ENCODE measurements at places on chromosomes 4 and X. TPM values are rescaled to one million over a fixed set of nuclear protein-coding genes. Genes with fewer than 3 reads are reported as not detected.
A peak's percentile ranks its signal among the peaks of the same experiment; 100 is the strongest.

The TMEM165 gene
- polyA plus RNA-seq, result 23.4 TPM

The CT83 gene
- polyA plus RNA-seq, result not detected

DNA sequence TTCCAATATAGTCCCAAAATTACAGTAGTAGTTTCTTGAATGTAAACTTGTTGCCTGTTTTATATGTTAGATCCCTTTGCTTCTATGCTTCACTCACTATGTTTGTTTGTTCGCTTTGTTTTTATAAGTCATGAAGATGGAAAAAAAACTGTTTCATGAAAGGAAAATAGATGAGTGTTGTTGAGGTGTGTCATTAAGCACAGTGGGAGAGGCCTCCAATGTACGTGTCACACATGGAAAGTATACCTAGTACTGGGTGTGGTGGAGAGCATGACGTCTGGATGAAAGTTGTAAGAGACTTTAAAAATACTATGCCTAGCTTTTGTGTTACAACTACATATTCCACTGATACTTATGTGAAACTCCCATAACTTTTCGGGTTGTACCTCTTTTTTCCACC lies 28.4 kb downstream of the PLS3 start:
- no peak overlapping the region for H3K27ac ChIP-seq
- no peaks in the 10 kb centered on the region for H3K4me1 ChIP-seq
- no peak for DNase-seq
- no peaks in the 10 kb centered on the region for H3K36me3 ChIP-seq
- H3K27me3 ChIP-seq, result no peaks in the 10 kb centered on the region

- no peaks in the 10 kb centered on the region for H3K4me1 ChIP-seq
- no peak overlapping the region for H3K27ac ChIP-seq
- H3K36me3 ChIP-seq, result no peaks in the 10 kb centered on the region
- no peak for DNase-seq
- no peaks in the 10 kb centered on the region for H3K27me3 ChIP-seq
- no peak overlapping the region for H3K4me3 ChIP-seq
Measured at GRCh38 chrX:6759655-6760375, 224.9 kb upstream of the VCX3A start.

DNA sequence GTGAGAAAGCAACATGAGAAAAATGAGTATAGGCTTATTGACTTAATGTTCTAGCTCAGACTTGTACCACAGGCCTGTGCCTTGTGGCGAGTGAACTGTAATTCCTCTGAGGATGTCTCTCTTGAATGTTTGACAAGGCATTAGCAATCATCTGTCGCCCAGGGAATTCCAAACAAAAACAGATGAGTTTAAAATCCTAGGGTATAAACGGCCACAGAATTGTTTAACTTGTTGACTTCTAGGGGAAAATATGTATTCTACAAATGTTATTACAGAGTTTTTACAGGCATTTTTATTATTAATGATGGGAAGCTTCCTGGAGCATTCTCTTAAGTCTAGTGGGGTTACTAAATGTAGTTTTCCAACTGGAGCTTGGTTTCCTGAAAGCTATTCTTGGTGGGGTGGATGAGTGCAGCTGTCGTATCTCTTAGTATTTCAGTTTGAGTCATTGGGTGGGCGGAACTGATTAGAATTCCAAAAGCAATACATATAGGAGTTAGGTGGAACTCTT lies 40.6 kb downstream of the ARHGAP10 start:
- H3K27ac ChIP-seq, result no peak overlapping the region
- no peaks in the 10 kb centered on the region for H3K4me1 ChIP-seq
- H3K36me3 ChIP-seq, result no peaks in the 10 kb centered on the region
- no peak overlapping the region for H3K4me3 ChIP-seq

The SMIM14 gene
- polyA plus RNA-seq, result 36.8 TPM

DNA sequence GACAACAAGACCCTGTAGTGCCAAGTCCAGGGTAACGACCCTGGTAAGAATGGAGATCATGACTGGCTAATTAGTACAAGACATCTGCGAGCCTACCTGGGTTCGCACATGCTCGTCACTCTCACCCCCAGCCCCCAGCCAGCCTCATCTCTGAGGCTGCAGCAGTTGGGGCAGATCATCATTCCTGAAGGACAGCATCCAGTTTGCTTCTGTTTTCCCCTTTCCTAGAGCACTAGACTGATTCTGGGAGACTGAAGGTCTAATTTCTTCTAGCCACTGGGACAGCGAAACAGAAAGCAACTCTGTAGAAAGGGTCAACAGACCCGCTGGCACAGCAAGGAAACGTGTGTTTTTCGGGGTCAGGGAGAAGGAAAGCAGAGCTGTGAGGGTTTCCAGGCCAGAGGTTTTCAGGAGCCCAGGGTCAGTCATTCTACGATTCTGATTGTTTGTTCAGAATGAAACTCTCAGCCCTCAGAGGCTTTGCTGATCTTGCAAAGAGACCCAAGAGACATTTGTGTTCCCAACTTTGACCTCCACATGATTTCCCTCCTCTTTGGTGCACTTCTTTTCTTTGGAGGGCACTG lies 343.1 kb upstream of the NOCT start:
- DNase-seq, result no peak
- no peaks in the 10 kb centered on the region for H3K36me3 ChIP-seq
- H3K4me3 ChIP-seq, result no peak overlapping the region
- H3K27me3 ChIP-seq, result no peaks in the 10 kb centered on the region
- no peaks in the 10 kb centered on the region for H3K4me1 ChIP-seq

The ARL9 gene
- not detected for polyA plus RNA-seq

The WNK3 gene
- 0.79 TPM for polyA plus RNA-seq

The GPM6B gene
- polyA plus RNA-seq, result 1.4 TPM

DNA sequence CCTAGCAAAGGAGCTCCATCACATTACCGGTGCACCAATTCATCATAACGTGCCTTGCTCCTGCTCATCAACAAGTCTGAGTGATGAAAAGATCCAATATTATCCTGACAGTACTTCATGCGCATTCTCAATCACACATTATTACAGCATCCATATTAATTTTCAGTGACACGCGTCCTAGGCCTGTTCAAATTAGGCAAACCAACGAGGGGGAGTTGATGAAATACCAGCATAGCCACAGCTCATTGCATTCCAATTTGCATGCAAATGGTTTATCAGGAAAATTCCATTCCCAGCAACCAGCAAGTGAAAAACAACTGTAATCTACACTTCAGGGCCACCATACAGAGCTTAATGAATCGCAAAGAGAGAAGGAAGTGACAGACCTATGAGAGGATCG lies 236.9 kb downstream of the DCLK2 start:
- H3K27me3 ChIP-seq, result no peaks in the 10 kb centered on the region
- DNase-seq, result no peak
- H3K36me3 ChIP-seq, result no peaks in the 10 kb centered on the region
- H3K4me1 ChIP-seq, result no peaks in the 10 kb centered on the region

GRCh38 chrX:15043538-15043937 lies 170.3 kb downstream of the MOSPD2 start:
- no peaks in the 10 kb centered on the region for H3K36me3 ChIP-seq
- H3K27me3 ChIP-seq, result no peaks in the 10 kb centered on the region
- DNase-seq, result no peak
- H3K4me1 ChIP-seq, result no peaks in the 10 kb centered on the region

DNA sequence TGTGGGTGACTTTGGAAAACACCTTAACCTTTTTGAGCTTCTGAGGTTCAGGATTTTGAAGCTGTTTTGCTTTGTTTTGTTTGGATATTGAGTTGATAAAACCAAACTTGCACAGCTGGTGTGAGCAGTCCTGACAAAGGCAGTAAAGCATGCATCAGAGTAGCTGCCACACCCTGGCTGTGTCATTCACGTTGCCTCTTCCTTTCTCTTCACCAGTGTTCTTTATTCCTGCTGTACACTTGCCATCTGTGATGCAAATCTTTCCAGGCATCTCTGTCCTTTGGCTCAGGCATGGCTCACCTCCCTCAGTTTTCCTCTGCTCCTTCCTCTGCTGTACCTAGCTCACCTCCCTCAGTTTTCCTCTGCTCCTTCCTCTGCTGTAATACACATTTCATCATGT lies 1850.2 kb upstream of the AGA start:
- H3K4me1 ChIP-seq, result no peaks in the 10 kb centered on the region
- H3K36me3 ChIP-seq, result no peaks in the 10 kb centered on the region
- H3K4me3 ChIP-seq, result no peak overlapping the region
- no peak for DNase-seq
- H3K27me3 ChIP-seq, result no peaks in the 10 kb centered on the region

- H3K36me3 ChIP-seq, result no peaks in the 10 kb centered on the region
- H3K27me3 ChIP-seq, result no peaks in the 10 kb centered on the region
- no peaks in the 10 kb centered on the region for H3K4me1 ChIP-seq
- H3K27ac ChIP-seq, result no peak overlapping the region
Measured at GRCh38 chrX:10554612-10555270, 65.6 kb downstream of the MID1 start.

DNA sequence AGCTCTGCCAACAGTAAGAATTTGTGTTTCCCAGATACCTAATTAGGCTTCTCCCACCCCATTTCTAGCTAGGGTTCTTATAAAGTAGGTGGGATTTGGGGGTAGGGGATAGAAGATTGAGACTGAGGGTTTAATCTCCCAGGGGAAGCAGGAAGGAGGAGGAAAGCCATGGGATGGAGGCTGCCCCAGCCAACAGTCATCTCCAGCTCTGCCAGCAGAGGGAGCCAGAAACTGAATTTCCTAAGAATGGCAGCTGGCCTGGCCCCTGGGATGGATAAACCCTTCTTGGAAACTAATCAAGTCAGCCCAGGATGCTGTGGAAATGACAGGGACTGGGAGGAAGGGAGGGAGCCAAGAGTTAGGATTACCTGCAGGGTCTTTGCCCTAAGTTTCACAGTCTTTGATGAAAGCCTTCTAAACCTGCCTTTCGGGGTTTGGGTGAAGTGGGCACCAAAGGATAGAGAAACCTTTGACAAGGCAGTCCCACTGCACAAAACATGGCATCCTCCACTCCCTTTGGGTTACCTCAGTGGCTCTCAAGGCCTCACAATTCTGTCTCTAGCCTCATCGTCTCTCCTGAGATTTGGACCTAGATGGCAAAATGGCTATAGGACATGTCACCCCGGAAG lies 6.7 kb upstream of the ERCC6L start:
- no peaks in the 10 kb centered on the region for H3K36me3 ChIP-seq
- H3K27me3 ChIP-seq, result no peaks in the 10 kb centered on the region
- H3K27ac ChIP-seq, result no peak overlapping the region
- DNase-seq, result peak; percentile 20

The PCDH7 gene
- not detected for polyA plus RNA-seq

The NUDT9 gene
- 21.2 TPM for polyA plus RNA-seq

DNA sequence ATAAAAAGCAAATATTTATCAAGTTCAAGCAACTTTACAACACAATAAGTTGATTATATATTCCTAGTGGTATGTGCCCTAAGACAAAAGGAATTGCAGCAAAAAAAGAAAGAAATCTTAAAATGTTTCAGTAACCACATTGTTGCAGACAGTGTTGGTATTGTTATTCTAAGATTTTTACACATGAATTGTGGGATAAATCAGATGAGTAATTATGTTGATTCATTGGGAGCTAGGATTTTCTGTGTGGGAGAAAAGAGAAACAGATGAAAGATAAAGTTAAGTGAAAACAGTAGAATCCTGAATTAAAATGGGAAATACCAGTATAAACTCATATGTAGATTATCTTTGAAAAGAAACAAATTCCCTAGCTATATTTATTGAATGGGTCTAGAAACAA lies 362.4 kb downstream of the PPP3CA start:
- DNase-seq, result no peak
- H3K27ac ChIP-seq, result no peak overlapping the region
- H3K27me3 ChIP-seq, result no peaks in the 10 kb centered on the region
- no peaks in the 10 kb centered on the region for H3K4me1 ChIP-seq
- no peak overlapping the region for H3K4me3 ChIP-seq

The ARHGAP36 gene
- not detected for polyA plus RNA-seq

- no peaks in the 10 kb centered on the region for H3K4me1 ChIP-seq
- no peaks in the 10 kb centered on the region for H3K36me3 ChIP-seq
- no peaks in the 10 kb centered on the region for H3K27me3 ChIP-seq
- no peak overlapping the region for H3K4me3 ChIP-seq
- DNase-seq, result no peak
- H3K27ac ChIP-seq, result no peak overlapping the region
Measured at GRCh38 chr4:154961263-154961662, 180.2 kb downstream of the RBM46 start.

DNA sequence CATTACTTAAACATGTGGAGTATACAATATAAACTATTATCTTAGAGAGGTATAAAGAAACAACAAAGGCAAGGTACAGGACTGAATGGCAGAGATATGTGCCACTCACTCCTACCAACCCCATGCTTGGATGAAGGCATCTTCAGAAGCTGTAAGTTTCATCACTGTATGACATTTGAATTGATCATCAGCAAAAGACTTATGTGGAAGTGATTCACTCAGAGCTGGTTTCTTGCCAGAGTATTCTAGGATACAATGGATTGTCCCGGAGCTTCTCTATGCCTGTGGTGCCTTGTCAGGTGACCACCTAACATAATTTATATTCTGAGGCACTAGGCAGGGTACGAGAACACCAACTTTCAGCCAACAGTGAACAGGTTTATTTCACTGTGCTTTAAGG lies 392.2 kb downstream of the PPP1R2C start:
- no peaks in the 10 kb centered on the region for H3K4me1 ChIP-seq
- no peak for DNase-seq
- no peak overlapping the region for H3K27ac ChIP-seq
- H3K27me3 ChIP-seq, result no peaks in the 10 kb centered on the region
- no peak overlapping the region for H3K4me3 ChIP-seq
- no peaks in the 10 kb centered on the region for H3K36me3 ChIP-seq

DNA sequence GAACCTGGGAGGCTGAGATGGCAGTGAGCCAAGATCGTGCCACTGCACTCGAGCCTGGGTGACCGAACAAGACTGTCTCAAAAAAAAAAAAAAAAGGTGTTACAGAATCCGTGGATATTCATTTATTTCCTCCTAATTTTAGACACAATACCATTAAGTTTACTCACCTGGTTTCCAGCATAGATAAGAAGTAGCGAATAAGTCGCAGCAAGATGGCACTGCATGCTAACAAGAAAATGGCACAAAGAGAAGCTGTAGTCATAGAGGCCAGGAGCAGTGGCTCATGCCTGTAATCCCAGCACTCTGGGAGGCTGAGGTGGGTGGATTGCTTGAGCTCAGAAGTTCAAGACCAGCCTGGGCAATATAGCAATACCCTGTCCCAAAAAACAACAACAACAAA lies 17.0 kb upstream of the MOB1B start:
- H3K27ac ChIP-seq, result no peak overlapping the region
- no peaks in the 10 kb centered on the region for H3K27me3 ChIP-seq
- no peak overlapping the region for H3K4me3 ChIP-seq
- no peaks in the 10 kb centered on the region for H3K4me1 ChIP-seq

The RAP1GDS1 gene
- polyA plus RNA-seq, result 43.0 TPM

DNA sequence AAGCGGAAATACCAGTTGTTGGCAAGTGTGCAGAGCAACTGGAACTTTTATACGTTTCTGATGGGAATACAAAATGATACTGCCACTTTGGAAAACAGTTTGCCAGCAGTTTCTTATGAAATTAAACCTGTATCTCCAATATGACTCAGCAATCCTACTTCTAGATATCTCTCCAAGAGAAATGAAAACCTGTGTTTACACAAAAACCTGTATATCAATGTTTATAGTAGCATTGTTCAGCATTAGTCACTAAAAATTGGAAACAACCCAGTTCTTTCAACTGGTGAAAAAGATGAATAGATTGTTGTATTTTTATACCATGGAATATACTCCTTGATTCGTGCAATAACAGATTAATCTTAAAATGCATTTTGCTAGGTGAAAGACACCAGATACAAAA lies 26.8 kb downstream of the ATP7A start:
- DNase-seq, result no peak
- H3K36me3 ChIP-seq, result no peaks in the 10 kb centered on the region
- H3K27ac ChIP-seq, result no peak overlapping the region
- no peaks in the 10 kb centered on the region for H3K27me3 ChIP-seq
- no peak overlapping the region for H3K4me3 ChIP-seq

Data from CD4-positive, alpha-beta memory T cell (primary cell).